ENCODE measurements at places on chromosomes 2 and 18.
A peak's percentile ranks its signal among the peaks of the same experiment; 100 is the strongest.

DNA sequence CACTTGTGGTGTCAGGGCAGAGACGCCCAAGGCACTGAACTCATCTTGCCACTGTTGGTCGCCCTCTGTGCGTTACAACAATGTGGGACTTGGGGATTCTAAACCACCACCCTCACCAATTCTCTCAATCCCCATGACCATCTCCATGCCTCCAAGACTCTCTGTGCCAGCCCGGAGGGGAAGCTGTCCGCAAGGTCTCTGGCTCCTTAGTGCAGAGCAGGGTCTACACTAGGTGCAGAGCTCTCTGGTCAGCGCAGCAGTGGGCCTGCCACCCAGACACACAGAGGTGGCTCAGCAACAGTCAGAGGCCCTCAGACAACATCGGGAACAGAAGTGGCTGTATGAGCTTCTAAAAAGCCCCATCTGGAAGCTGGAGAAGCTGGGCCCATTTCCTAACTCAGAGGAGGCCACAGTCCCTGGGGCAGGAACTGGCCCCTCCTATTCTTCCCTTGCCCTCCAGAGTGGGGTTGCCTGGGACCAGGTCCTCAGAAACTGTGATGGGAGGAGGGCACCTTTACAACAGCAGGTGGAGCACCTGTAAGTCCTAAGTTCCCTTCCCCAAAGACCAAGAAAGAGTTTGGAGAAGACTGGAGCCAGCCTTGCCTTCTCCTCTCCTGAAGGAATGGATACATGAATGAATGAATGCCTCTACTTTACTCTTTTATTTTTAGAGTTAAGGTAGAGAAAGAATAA is 37.7 kb downstream of the SERTAD2 start:
- no peak for DNase-seq

GRCh38 chr2:168490946-168491605 is 35.0 kb downstream of the CERS6 start:
- DNase-seq = no peak

GRCh38 chr2:110718990-110719389 is 13.4 kb upstream of the ACOXL start:
- DNase-seq = no peak

DNA sequence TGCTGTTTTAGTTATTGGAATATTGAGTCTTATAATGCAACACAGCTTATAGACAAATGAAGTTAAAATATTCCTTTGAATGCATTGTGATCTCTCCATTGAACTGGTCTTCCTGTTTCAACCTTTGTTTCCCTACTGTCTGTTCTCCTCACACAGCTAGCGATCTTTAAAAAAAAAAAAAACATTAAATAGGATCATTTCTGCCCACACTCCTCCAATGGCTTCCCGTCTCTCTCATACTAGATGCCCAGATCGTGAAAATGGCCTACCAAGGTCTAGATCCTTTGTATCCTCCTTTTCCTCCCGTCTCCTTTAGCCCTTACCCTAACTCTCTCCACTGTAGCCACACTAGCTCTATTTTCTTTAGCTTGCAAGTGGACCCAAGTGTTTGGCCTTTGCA is 2.4 kb downstream of the FAM171B start:
- no peak for DNase-seq

GRCh38 chr2:17792515-17792914 is 23.7 kb upstream of the MSGN1 start:
- no peak for DNase-seq

DNA sequence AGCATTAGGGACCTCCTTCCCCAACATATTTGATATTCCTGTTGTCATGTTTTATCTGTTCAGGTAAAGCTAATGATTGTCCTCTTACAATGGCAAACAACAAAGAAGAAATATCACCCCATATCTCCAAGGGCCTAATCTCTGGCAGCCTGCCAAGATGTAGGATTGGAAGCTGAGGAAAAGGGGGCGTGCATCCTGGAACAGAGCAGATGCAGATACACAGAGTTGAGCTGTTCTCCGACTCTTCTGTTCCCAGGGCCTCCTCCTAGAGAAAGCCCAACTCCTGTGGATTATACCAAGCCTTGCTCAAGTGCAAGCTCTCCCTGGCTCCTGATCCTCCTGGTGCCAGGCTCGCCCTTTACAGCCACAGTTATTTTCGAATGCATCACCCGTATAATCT is 35.2 kb upstream of the CD207 start:
- no peak for DNase-seq

GRCh38 chr2:144454466-144455287 is 65.2 kb downstream of the ZEB2 start:
- no peak for DNase-seq

DNA sequence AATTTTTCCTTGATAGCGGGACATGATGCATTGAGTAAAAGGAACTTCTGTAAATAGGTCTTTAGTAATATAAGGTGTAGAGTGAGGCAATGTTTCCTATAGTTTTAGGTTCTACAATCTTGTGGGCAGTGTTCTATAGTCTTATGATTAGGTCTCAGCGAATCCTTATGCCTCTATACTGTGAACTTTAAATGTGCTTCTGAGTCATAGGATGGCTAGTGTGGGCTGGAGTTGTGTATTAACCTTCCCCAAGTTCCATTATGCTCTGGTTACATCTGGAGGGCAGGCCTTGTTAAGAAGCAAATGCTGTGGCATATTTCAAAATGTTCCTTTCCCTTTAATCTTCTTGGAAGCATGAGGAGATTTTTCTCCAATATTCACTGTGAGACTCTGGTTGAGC is 73.5 kb downstream of the ROCK2 start:
- peak; percentile 42 for DNase-seq

- DNase-seq = peak; percentile 89
These were observed 144.3 kb downstream of the VAPA start for GRCh38 chr18:10057894-10058791.

DNA sequence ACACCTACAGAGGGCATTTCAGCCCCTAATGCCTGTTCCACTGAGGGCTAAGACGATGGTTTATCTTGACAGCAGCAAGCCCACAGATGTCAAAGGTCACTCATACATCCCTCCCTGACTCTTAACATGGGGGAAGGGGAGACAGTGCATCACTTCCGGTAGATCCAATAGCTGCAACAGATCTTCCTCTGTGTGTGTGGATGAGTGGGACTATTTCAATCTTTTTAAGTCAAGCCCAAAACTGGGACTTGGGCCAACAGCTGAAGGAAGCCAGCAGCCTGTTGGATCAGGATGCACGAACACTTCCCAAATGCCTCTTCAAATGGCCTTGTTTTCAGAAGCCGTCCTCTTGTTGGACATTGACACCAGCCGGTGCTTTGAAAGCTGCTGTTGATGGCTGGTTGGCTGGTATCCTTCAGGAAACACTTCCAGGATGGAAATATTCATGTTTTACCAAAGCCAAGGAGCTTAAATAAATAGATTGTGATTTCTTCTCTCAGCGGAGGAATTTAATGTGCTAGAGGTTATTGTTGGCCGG is 59.2 kb downstream of the IL1R2 start:
- peak; percentile 74 for DNase-seq

GRCh38 chr18:42413870-42414269 is 458.8 kb downstream of the PIK3C3 start:
- DNase-seq = no peak

DNA sequence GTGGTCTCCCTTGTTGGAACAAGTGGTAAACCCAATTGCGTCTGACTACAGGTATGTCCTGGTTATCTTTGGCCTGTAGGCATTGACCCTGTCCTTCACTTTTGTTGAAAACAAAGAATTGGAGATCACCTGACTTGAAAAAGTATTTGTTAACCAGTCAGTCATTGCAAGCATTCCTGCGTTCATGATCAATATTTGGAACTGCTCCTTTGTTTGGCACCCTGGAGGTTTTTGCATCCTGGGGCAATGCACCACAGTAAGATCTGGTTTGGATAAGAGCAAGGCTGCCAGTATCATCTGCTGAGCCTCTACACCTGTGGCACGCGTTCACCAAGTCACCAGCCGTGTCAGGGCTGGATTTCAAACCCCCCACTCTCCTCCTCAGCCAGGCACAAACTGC is 115.7 kb downstream of the DNAH6 start:
- no peak for DNase-seq

GRCh38 chr2:104658144-104658835 is 195.6 kb upstream of the POU3F3 start:
- DNase-seq = no peak

- no peak for DNase-seq
These were observed 590 bp downstream of the IFIH1 start for GRCh38 chr2:162317861-162318327.

DNA sequence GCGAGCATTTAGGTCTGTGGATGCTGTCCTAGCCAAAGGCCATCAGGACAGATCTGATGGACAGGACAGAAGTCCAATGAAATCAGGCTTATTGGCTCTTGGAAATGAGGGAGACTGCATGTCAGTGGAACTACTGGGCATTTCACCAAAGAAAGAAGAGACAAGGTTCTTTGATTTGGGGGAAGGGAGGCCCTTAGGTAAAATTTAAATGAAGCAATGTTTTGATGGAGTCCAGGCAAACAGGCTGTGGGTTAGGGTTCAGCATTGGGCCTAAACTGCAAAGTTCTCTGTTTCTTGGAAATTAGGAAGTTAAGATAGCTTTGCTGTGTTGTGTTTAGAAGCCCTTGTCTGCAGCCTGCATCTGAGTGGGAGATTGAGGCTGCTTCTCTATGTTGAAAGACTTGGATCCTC is 31.6 kb upstream of the RNF149 start:
- DNase-seq = no peak

Data from fibroblast of skin of left biceps (primary cell).